ENCODE measurements at places on chromosomes 7 and 10.

DNA sequence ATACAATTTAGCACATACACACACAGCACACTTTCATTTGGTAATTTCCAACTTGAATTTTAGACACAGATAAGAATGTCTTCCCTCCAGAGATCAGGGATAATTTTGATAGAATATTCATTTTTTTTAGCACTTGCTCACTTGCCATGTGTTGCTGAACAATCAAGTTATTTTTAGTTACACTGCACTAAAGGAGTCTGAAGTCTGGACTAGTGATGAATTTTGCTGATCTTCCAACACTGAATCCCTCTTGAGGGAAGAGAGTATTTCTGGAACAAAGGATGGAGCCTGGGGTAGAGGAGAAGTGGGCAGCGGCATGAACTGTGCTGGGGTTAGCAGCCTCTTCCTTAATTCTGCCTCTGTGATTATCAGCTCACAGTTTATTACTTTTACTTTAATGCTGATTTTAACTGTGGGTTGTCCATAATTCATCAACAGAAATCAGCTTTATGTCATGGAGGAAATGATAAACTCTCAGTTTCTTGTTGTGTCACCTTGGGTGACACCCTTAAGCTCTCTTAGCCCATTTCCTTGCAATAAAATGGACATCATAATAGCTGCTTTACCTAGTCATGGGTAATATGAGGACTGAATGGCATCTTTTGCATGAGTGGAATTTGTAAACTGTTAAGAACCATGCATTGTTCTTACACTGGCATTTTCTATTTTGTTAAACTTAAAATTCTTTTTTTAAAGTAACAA, 32.1 kb downstream of the SGPL1 start:
- no peak for DNase-seq

GRCh38 chr10:79132681-79133381, 64.1 kb downstream of the ZMIZ1 start:
- DNase-seq = no peak

GRCh38 chr10:114473776-114474175, 69.5 kb upstream of the AFAP1L2 start:
- DNase-seq = no peak

DNA sequence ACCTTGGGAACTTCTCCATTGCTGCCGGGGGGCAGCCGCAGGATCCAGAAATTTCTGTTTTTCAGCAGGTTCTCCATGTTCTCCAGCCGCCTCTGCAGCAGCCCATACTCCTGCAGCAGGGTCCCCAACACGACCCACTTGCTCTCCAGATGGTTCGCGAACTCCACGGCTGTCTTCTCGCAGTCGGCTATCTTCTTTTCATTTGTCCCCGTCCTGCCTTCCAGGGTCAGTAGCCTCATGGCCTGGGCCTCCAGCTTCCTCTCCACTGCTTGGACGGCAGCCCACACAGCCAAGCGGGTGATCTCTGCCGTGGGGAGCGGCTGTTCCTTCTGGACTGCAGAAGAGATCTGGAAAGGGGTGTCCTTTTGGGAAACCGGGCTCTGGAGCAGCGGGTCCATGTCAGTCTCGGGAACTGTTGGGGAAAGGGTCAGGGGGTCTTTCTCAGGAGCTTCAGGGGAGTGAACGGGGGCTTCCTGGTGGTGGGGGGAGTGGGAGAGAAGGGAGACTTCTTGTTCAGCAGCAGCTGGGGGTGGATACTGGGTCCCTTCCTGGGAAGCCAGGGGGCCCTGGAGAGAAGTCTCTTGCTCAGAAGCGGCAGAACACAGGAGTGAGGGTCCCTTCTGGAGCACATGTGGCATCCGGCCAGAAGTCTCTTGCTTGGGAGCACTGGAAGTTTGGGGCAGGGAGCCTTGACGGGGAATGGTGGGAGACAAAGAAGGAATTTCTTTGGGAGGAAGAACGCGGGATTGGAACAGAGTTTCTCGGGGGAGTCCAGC, 5.5 kb downstream of the ZNF777 start:
- DNase-seq = no peak

- DNase-seq = no peak
Measured at GRCh38 chr7:142566271-142566670, 183.0 kb upstream of the PRSS1 start.
